ENCODE measurements at places on chromosomes 12 and 14. TPM values are rescaled to one million over a fixed set of nuclear protein-coding genes. Genes with fewer than 3 reads are reported as not detected.
A peak's percentile ranks its signal among the peaks of the same experiment; 100 is the strongest.

NID2 gene
- 52.9 TPM for total RNA-seq

POTEM gene
- total RNA-seq = not detected

DAO gene
- not detected for total RNA-seq

DNA sequence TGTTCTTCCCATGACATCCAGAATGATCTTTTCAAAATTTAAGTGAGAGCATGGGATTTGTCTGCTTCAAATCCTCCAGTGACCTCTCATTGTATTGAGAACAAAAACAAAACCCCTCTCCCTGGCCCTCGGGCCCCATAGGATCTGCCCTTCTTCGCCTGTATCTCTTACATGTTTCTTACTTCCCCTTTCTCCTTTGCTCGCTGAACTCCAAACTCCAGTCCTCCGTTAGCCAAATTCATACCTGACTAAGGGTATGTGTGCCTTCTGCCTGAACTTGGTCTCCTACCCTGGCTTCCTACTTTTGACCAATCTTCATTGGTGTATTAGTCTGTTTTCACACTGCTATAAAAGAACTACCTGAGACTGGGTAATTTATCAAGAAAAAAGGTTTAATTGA, 13.2 kb upstream of the TSPAN11 start:
- no peaks in the 10 kb centered on the region for H3K36me3 ChIP-seq
- H3K27ac ChIP-seq = no peak overlapping the region
- peaks cover 16% of the 10 kb centered on the region for H3K4me1 ChIP-seq
- DNase-seq = no peak

GRCh38 chr14:96589577-96589976, 87.4 kb downstream of the PAPOLA start:
- peak; percentile 30 for DNase-seq
- H3K4me1 ChIP-seq = peaks cover 6% of the 10 kb centered on the region
- no peak overlapping the region for H3K27ac ChIP-seq

- no peaks in the 10 kb centered on the region for H3K27me3 ChIP-seq
- peak; percentile 70 for DNase-seq
- peak overlapping the region; percentile 95 for H3K4me3 ChIP-seq
- H3K27ac ChIP-seq = peak overlapping the region; percentile 100
- no peaks in the 10 kb centered on the region for H3K36me3 ChIP-seq
Observed at GRCh38 chr12:89706986-89707702, 1.5 kb downstream of the ATP2B1 start.

- H3K27ac ChIP-seq = peak overlapping the region; percentile 44
- no peaks in the 10 kb centered on the region for H3K27me3 ChIP-seq
- peaks cover 12% of the 10 kb centered on the region for H3K4me1 ChIP-seq
- H3K36me3 ChIP-seq = peaks cover 79% of the 10 kb centered on the region
- peak; percentile 96 for DNase-seq
Observed at GRCh38 chr12:131912518-131913274, 16.4 kb upstream of the PUS1 start.
